ENCODE measurements at places on chromosomes 2 and 18.
A peak's percentile ranks its signal among the peaks of the same experiment; 100 is the strongest.

- DNase-seq = no peak
These were observed 32.3 kb upstream of the NEB start for GRCh38 chr2:151766437-151767153.

DNA sequence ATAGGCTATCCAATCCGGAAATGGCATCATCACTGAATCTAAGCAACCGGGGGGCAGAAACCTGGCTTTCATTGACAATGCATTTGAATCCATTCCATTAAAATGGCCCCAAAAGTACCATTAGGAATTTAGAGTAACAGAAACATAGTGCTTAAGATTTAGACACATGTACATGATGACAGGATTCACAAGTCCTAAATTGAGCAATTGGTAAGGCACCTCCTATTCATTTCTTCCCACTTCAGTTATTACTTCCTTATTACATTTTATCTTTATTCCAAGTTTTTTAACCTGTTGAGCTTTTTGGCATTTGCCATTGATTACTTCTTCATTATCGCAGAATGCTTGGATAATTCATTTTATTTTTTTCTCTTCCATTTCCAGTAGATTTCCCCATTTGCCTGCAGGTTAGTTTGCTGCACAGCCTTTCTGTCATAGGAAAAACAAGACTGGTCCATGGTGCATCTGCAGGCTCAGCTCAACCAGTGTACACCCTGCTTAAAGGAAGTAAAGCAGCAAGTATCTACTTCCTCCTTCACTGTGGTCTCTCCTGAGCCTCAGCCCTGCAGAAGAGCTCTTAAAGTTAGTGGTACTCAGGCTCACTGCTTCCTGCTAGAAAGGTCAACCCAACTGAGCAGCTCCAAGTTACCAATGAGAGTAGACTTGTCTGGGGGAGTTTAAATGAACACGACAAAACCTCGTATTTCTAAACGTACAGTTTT lies 89.2 kb downstream of the DOCK10 start:
- no peak for DNase-seq

GRCh38 chr2:202454536-202454935 lies 78.4 kb downstream of the BMPR2 start:
- no peak for DNase-seq

- no peak for DNase-seq
These were observed 250.6 kb downstream of the CYP26B1 start for GRCh38 chr2:71897137-71897480.

DNA sequence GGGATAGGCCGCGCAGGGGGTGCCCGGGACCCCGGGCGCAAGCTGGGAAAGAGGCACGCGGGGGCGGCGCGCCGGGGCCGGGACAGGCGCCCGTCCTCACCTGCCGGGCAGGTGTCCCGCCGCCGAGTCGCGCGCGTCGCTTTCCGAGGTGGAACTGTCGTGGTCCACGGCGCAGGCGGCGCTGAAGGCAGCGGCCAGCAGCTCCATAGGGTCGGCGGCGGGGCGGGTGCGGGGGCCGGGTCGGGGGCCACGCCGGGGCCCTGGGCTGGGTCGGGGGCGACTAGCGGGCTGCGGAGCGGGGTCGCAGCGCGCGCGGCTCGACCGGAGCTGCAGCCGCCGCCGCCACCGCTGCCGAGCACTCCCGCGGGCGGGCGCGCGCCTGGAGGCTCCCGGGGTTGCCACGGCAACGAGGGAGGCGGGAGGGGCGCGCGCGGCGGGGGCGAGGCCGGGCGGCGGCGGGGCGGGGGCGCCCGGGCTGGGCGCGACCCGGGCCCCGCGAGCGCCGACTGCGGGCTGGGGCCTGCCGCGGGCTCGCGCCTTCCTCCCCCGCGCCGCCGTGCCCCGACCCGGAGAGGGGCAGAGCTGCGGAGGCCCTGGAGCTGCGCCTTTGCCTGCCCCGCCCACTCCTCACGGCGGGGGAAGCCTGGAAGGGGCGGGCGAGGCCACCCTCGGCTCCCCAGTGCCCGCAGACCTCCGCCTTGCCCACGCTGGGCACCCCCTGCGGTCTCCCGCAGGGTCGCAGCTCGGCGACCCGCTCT lies 57.9 kb downstream of the SNORC start:
- no peak for DNase-seq

- no peak for DNase-seq
These were observed 8.6 kb upstream of the PDIA6 start for GRCh38 chr2:10820978-10821695.

- no peak for DNase-seq
These were observed 1.5 kb upstream of the OSGEPL1 start for GRCh38 chr2:189763908-189764661.

- no peak for DNase-seq
These were observed 325 bp upstream of the TTLL4 start for GRCh38 chr2:218710334-218710686.

GRCh38 chr2:149737896-149738295 lies 150.3 kb upstream of the MMADHC start:
- DNase-seq = no peak

DNA sequence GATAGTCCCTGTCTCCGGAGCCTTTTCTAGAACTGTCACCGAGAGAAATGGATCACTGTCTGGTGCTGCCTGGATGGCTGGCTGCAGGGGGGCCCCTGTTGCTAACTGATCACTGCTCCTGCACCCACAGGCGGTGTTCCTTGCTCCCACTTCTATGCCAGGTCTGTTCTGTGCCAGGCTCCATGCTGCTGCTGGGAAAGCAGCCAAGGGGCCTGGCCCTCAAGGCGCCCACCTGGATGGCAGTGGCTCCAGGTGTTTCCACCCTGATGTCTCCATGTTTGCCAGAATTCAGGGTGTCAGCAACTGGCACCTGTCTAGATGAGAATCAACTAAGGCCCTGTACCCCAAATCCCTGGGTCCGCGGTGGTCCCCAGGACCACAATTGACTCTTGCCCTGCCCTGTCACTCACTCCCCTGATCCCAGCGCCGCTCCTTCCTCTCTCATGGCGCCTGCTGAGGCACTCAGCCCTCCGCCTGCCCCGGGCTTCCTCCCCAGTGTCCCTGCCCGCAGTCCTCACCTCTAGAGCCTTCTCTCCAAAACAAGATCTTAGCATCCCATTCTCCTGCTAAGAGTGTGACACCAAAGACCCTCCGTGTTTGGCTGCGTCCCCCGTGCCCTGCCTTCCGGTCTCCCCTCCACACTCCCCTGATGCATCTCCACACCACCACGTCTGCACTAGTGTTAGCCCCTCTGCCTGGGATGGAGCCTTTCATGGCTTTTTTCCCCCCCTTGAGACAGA lies 72.5 kb upstream of the OTOF start:
- no peak for DNase-seq

- DNase-seq = peak; percentile 23
These were observed 290.3 kb downstream of the TRIB2 start for GRCh38 chr2:13006829-13007717.

- DNase-seq = no peak
These were observed 18.3 kb downstream of the MAIP1 start for GRCh38 chr2:199973703-199974102.

GRCh38 chr2:210814251-210815025 lies 258.0 kb downstream of the CPS1 start:
- no peak for DNase-seq

GRCh38 chr2:84959095-84959565 lies 11.8 kb upstream of the KCMF1 start:
- no peak for DNase-seq

- DNase-seq = no peak
These were observed 229.1 kb upstream of the FN1 start for GRCh38 chr2:215664847-215665525.

Measured in stimulated activated CD4-positive, alpha-beta T cell treated with anti-CD3 and anti-CD28 coated beads, Interleukin-1b, Interleukin-23, amount 100 ng/mL, for 1 hour (primary cell).